NCI-H146 (cell line): ENCODE measurements at places on chromosomes 3 and 15.

DNA sequence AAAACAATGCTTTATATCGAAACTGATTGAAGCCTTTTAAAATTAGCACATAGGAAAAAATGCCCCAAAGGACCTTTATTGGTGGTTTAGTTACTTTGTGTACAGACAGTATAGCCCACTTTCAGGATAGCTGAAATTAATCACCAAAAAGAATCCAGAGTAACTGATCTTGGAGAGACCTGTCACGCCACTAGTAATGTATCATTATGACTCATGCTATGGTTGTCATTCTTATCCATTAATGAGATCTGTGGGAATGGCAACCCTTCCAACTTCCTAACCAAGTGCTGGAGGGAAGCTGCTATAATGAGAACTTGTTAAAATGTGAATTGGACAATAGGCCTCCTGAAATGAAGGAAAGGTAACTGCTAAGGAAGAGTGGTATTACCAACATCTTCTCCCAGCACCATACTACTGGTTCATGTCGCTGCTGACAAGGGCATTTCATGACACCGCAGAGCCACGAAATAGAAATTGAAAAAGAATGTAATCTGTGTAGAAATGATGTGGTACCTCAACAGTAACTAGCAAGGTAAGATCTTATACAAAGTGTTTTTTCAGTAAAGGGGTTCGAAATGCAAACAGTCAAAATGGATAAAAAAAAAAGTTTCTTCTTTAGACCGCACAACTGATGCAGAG is 7.1 kb upstream of the EMC4 start:
- no peak for DNase-seq

DNA sequence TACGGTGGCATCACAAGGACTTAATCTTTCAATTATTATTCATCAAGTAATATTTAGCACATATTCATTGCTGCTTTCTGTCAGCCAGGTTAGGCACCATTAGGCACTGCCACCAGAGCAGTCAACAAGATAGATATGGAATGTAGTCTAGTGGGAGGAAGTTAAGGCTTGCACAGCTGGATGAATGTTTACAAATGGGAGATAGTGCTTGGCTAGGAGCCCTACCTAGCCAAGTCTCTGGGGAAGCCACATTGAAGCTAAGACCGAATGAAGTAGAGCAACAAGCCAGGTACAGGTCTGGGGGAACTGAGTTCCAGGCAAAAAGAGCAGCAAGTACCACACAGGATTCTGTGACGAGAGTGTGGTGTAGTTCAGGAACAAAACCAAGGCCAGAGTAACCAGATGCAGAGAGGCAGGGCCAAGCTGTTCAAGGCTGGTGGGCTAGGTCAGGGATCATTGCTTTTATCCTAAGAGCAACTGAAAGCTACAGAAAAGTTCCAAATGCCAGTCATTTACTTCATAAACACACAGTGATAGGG is 33.4 kb upstream of the SCAANT1 start:
- no peak for DNase-seq

- DNase-seq = no peak
Observed at GRCh38 chr3:127393131-127393820, 105.4 kb upstream of the PRR20G start.

DNA sequence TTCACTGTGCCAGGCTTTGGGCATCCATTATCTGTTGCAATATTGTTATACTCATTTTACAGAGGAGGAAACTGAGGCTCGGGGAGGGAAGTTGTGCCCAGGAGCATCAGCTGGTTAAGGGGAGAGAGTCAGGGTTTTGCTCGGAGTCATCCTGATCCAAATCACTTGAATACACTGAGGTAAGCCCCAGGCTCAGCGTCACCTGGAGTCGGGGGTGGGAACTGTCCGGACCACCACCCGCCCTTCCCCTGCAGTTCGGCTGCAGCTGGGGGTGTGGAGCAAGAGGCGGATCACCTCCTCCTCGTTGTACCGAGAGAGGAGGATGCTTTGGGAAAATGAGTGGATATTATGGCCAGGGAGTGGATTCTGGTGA is 646 bp downstream of the HRH1 start:
- no peak for DNase-seq

- no peak for DNase-seq
Observed at GRCh38 chr3:28958656-28959055, 322.2 kb upstream of the RBMS3 start.

GRCh38 chr3:151426341-151426657 is 34.6 kb downstream of the IGSF10 start:
- no peak for DNase-seq

DNA sequence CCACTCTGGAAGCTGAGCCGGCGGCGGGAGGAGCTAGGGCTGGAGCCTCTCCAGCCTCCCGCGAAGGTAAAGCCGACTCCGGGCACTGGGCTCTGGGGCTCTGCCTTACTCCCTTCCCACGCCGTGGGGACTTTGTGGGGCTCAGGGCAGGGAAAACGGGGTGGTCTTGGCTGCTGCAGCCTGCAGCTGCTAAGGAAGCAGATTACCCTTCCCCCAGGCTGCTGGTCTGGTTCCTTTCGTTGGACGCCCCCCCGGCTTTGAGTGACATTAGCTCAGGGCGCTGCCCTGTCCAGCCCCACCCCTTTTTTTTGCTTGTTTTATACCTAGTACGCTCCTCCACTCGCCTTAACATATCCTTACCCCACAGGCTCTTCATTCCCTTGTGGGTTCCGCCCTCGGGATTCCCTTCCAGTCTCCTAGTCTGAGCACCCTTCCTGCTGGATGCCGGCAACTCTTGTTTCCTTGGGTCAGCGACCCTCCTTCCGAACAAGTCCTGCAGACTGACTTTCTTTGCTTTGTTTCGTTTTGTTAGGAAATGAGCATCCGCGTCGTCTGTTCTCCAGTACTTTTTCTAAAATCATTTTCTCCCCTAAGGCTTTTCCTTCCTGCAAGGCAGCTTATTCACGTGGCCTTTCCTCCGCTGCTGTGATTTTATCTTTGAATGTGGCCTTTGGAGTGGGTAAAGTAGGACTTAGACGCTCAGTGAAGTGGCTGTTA is 551 bp downstream of the DNAJC13 start:
- DNase-seq = peak; percentile 90

GRCh38 chr3:21524133-21524532 is 226.9 kb downstream of the ZNF385D start:
- DNase-seq = no peak

DNA sequence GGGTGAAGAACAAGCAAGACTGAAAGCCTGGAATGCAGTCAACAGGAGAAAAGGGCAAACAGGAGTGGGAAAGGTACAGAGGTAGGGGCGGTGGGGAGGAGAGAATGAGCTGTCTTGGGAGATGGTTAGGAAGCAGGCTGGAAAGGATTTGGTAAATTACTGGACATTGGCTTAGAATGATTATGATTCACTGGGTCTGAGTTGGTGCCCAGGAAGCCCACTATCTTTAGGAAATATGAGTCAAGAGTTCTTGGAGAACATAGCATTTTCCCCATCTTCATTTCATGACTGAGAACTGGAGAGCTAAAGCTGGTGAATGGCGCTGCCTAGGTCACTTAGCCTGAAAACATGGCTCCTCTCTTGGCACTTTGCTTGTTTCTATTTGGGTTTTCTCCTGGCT is 74.7 kb upstream of the C3orf80 start:
- DNase-seq = no peak

DNA sequence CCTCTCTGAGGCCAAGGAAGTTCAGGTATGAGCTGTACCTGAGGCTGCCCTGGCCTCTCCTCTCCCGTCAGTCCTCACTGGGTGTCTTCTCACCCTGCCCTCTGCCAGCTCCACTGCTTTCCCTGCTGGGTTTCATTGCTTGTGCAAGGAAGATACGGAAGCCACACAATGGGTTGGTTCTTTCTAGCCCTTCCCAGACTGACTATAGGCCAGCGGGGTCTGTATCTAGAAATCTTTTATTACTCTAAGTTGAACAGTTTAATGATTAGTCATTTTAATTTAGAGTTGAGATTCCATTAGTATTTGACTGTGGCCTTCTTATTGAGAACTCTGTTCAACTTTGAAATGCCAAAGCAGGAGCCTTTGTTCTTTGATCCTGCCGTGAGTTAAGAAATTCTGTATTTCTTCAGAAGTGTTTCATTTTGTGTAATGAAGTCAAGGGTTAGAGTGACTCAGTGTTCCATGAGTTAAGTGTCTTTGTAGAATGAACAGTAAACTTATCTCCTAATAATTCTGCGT is 16.2 kb downstream of the C3orf62 start:
- DNase-seq = no peak

DNA sequence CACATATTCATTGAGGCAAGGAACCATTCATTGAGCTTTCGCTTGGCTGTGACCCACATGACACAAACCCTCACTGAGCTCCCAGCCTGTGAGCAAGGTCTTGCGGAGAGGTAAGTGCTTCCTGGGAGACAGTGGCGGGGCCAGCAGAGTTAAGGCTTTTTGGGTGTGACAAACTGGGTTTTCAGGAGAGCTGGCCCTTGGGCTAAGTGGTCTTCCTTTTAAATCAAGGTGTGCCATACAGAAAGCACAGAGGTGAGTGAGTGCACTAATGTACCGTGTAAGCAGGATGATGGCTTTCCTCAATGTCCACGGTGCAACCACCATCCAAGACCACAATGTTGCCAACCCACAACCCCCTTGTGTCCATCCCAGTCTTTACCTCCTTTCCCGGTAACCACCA is 28.6 kb downstream of the POMGNT2 start:
- DNase-seq = no peak

GRCh38 chr3:14337828-14338227 is 64.6 kb upstream of the SLC6A6 start:
- no peak for DNase-seq

GRCh38 chr15:56208185-56208584 is 35.5 kb downstream of the RFX7 start:
- DNase-seq = no peak

- peak; percentile 14 for DNase-seq
Observed at GRCh38 chr15:56295433-56295832, 51.8 kb upstream of the RFX7 start.

DNA sequence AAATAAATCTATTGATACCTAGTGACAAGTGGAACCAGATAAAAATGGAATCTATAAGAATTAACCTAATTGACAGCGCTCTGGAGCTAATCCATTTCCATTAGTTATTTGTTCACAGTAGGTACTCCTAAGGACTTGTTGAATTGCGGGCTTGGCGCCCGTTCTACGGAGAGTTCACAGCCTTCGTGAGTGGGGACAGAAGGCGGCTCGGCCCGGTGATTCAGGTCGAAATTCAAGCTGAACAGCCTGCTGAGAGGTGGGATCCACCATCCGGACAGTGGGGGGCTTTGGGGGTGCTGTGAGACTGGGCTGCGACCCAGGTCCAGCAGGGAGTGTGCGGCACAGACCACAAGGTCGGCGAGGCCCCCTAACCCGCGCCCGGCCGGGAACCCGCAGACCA is 779 bp upstream of the CTNNB1 start:
- DNase-seq = peak; percentile 36

- no peak for DNase-seq
Observed at GRCh38 chr3:76684946-76685345, 355.0 kb upstream of the ROBO2 start.

GRCh38 chr3:146191051-146191450 is 30.1 kb upstream of the PLOD2 start:
- no peak for DNase-seq

GRCh38 chr3:43183456-43183855 is 77.6 kb upstream of the POMGNT2 start:
- DNase-seq = no peak

DNA sequence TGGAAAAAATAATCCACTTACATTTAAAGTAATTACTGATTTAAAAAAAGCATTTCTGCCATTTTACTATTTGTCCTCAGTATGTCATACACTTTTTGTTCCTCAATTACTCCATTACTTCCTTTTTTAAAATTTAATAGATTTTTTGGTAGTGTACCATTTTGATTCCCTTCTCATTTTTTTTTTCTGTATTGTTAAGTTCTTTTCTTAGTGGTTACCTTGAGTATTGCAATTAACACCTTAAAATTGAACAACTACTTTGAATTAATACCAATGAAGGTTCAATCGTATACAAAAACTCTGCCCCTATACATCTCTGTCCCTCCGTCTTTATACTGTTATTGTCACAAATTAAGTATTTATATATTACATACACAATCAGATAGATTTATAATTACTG is 240.6 kb upstream of the LMCD1 start:
- DNase-seq = no peak

- DNase-seq = no peak
Observed at GRCh38 chr3:144351011-144351410, 379.4 kb downstream of the DIPK2A start.
